Immature natural killer cell (primary cell): ENCODE measurements at places on chromosomes 13 and 19.

GRCh38 chr13:36685927-36686326 lies 12.1 kb downstream of the SERTM1 start:
- DNase-seq, result no peak

GRCh38 chr13:48568370-48569103 lies 35.7 kb upstream of the RCBTB2 start:
- DNase-seq, result no peak

DNA sequence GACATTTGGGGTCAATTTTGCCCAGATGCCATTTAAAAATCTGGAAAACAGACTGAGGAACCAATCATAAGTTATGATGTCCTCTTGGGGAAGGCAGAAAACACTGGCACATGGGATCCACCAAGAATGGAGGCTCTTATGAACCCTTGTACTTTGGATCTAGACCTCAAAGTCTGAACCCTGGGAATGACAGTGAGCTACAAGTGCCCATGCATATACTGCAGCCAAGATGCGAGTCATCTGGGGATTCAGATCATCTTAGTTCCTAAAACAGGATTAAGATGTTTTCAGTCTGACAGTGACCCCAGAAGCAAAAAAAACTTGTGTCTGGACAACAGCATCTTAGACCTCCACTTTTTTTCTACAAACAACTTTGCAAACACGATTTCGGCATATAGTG lies 100.2 kb upstream of the SIAH3 start:
- DNase-seq, result no peak

GRCh38 chr13:112679932-112680677 lies 9.7 kb upstream of the ATP11A start:
- DNase-seq, result no peak

DNA sequence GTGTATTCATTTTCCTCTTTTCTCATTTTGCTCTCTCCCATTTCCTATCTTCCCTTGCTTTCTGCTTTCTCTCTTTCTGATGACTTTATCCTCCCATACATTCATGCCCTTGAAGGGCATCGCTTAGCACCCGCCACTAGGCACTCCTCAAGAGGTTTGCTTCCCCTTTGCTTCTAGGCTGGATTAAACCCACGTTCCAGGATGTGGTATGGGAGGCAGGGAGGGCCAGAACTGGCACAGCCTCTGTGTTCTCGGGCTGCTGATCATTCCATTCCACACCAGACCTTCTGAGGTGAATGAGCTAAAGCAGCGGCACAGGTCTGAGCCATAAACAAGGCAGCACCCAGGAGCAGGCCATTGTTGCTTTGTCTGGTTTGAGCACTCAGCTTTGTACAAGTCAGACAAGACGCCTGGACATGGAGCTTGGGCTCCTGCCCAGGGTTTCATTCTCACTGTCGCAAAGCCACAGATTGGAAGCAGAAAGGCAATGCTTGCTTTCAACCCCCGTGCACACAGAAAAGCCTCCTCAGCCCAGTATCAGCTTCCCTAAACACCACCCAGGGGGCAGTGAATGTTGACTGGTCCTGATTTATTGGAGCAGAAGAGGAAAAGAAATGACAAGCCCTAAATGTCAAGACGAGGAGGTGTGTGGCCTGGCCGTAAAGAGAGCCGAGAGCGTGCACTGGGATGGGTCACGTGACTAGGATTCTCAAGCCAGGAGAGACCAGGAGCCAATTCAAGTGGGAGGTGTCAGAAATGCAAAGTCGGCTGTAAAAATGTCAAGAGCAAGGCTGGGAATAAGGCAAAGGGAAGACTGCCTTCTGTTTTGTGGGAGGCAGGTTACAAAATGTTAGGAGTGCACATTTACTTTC lies 218.0 kb upstream of the SERP2 start:
- DNase-seq, result no peak

GRCh38 chr13:67632590-67632989 lies 402.5 kb upstream of the PCDH9 start:
- no peak for DNase-seq

DNA sequence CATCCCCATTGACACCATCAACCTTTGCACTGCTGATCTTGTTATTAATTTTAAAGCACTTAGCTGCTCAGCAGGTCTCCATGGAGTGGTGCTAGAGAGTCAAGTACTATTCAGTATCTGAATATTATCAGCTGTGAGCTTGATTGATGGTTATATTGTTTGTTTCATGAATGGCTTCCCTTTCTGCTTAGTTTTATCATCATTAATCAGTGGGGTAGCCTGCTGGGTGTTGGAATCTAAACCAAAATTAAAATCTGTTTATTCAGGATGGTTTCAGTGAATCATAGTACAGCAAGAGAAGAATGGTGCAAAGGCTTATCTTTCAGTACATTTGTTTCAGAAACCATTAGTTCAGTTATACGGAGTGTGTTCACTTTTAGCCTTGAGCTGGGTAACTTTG lies 42.5 kb upstream of the SCEL start:
- no peak for DNase-seq

DNA sequence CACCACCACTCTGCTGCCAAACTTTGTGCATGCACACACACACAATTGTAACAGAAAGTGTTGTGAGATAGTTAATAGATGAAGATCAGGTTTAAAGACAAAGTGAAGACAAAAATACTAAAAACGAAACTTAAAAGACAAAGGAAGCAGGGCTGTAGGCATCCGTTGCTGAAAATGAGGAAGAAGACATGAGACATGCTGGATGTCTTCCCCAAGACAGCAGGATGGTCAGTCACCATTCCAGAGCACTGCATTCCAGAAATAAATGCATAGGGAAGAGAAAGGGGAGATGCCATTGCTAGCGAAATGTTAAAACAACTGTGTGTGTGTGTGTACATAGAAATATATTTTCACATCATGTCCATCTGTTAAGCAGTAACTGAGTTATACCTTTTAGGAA lies 520.1 kb downstream of the SUCLA2 start:
- DNase-seq, result no peak

- DNase-seq, result no peak
Observed at GRCh38 chr13:90950160-90950559, 397.3 kb upstream of the MIR17HG start.

- DNase-seq, result peak; percentile 92
Observed at GRCh38 chr13:46751811-46752635, 44.9 kb downstream of the ESD start.

- DNase-seq, result no peak
Observed at GRCh38 chr13:84255226-84255797, 373.0 kb upstream of the SLITRK1 start.

DNA sequence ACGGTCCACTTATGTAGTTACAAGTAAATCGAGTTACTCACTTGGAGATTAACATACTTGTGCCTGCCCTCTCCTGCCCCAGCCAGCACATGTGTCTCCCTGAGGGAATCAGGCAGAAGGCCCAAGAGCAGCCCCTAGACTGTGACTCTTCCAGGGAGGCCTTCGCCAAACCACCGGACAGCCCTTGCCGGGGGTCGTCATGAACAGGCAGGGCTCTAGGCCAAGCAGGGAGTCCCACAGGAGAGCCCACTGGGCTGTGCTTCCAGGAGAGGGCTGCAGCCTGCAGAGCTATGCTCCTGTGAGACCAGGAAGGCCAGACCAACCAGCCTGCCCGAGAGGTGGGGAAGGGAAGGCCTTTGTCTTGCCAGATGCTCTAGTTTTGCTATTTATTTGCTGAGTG lies 283.3 kb downstream of the FOXO1 start:
- DNase-seq, result no peak

GRCh38 chr19:51478381-51479234 lies at the start of gene CEACAM18:
Gene CEACAM18, plus strand, starts transcription at chr19:51478539.
- no peak for DNase-seq

DNA sequence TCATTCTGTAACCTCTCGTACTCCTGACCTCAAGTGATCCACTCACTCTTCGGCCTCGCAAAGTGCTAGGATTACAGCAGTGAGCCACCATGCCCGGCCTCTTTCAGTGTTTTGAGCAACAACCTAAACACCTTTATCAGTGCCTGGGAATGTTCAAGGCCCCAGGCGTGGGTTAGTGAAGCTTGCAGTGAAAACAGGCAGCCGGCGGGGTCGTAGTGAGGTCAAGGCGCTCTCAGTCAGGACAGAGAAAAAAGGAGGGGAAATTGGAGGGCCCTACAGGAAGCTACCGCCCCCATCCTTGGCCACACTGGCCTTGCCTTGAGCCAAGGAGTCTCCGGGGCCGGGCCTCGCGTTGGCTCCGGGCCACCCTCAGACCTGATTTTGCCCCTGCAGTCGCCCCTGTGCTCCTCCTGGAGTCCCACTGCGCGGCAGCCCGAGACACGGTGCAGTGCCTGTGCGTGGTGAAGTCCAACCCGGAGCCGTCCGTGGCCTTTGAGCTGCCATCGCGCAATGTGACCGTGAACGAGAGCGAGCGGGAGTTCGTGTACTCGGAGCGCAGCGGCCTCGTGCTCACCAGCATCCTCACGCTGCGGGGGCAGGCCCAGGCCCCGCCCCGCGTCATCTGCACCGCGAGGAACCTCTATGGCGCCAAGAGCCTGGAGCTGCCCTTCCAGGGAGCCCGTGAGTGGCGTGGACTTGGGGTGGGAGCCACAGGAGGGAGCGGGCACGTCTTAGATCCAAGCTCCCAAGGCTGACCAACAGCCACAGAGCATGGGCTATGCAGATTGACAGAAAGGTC lies 17.7 kb downstream of the MAG start:
- no peak for DNase-seq

DNA sequence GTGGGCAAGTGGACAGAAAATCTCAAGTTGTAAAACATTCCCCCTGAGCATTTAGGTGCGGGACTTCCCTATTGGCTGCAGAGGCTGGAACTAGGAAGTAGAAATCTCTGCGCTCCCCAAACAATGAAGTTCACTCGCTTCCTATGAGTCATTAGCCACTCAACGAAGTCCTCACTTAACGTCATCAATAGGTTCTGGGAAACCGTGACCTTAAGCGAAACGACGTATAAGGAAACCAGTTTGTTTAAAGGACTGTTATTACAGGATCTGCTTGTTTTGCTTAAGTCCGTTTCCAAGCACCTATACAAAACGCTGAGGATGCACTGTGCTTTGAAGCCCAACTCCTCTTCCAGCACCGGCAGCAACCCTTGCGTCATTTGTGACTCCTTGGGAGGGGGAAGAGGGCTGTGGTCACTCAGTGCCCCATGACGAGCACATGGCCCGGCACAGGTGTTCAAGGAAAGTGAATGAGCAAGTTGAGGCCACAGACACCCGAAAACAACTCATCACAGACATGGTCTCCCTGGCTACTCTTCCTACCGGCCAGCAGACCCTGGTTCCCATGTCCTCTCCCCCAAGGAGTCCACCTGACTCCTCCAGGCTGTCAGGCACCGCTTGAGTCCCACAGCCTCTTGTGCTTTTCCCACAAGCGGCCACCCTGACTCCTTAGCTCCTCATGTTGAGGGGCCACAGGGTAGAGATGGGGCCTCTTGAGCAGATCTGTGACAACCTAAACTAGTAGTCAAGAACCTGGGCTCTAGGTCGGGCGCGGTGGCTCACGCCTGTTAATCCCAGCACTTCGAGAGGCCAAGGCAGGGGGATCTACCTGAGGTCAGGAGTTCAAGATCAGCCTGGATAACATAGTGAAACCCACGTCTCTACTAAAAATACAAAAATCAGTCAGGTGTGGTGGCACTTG lies 4.8 kb downstream of the RPS16 start:
- DNase-seq, result no peak

- no peak for DNase-seq
Observed at GRCh38 chr13:32370805-32371204, 55.5 kb downstream of the BRCA2 start.

- no peak for DNase-seq
Observed at GRCh38 chr13:73933795-73934194, 200.4 kb downstream of the KLF12 start.

DNA sequence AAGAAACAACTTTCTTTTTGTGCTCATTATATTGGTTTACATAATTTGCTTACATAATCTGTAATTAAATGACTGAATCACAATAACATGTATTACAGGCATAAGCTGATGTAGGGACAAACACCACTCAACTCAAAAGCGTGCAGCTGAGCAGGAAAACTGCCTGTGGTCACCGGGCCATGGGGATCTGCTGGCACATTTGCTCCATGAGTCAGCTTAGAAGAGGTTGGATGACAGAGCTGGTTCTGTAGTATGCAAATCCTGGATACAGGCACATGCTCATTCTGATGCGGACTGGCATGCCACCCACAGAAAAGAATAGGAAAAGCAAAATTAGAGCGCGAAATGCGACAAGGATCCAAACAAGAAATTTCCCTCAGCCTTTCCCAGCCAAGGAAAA lies 128.6 kb downstream of the USP12 start:
- DNase-seq, result no peak

DNA sequence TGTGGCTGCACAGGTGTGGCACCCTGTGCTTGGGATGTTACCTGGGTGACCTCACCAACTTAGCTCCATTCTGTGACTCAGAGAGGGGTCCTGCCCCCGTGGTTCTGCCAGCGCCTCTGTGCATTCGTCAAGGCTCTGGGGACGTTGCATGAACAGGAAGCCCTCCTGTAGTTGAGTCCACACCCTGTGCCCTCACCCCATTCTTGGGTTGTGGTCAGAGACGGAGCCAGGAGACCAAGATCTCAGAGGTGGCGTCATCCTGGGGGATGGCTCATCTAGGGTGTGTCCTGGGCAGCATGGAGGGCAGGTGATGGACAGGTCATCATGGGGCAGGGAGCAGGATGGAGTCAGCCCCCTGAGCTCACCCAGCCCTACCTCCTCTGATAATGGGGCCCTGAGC lies 2.5 kb downstream of the COX6B2 start:
- no peak for DNase-seq

GRCh38 chr19:35195830-35196229 lies 32.7 kb downstream of the FAM187B start:
- no peak for DNase-seq

- DNase-seq, result no peak
Observed at GRCh38 chr13:104309431-104309830, 1243.2 kb upstream of the SLC10A2 start.

DNA sequence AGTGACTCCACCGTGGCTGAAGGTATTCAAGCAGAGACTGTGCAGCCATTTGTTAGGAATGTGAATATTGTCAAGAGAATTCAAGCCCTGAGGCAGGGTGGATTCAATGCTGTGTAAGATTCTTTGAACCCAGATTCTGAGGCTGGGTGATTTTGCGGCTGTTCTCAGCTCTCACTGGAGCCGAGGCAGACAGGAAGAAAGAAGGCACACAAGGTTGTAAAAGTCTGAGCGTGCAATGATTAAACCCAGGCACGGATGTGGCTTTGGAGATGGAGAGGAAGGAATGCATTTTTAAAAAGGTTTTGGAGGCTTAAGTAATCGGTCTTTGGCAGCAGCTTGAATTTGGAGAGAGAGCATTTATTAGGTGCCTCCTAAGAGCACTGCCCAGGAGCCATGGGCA lies 187.9 kb downstream of the KATNAL1 start:
- no peak for DNase-seq
